ENCODE measurements at places on chromosomes 3 and 15.
A peak's percentile ranks its signal among the peaks of the same experiment; 100 is the strongest.

- no peak for DNase-seq
These were observed 21.7 kb downstream of the NMNAT3 start for GRCh38 chr3:139655909-139656595.

DNA sequence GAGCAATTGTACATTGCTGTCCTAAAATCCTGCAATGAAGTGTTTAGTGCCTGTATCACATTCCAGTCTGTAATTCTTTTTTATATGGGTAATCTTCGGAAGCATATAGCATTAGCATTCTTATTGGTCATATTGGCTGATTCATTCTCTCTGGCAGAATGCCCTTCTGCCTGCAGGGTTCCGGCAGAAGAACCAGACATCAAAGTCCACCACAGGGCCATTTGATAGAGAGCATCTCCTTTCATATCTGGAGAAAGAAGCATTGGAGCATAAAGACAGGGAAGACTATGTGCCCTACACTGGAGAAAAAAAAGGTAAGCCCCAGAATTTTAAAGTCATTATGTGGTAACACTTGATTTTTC, 39.6 kb downstream of the TMOD3 start:
- DNase-seq = peak; percentile 42

DNA sequence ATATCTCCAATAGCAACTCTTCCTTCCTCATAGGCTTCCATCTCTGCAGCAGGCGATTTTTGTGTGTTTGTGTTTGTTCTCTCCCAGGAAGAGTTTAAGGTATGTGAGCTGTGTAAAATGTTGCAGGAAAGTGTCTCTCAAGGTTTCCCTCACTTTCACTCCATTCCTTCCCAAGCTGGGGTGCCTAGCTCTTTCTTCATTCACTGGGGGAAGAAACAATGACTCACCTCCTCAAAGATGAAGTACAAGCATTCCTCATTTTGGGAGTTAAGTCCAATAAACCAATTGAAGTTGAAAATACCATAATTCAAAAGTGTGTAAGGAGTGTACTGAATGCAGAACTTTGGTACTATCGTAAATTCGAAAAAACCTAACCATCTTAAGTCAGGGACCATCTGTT, 422.7 kb upstream of the CFAP20DC start:
- no peak for DNase-seq

- no peak for DNase-seq
These were observed 4.4 kb upstream of the AVEN start for GRCh38 chr15:34043391-34043790.

DNA sequence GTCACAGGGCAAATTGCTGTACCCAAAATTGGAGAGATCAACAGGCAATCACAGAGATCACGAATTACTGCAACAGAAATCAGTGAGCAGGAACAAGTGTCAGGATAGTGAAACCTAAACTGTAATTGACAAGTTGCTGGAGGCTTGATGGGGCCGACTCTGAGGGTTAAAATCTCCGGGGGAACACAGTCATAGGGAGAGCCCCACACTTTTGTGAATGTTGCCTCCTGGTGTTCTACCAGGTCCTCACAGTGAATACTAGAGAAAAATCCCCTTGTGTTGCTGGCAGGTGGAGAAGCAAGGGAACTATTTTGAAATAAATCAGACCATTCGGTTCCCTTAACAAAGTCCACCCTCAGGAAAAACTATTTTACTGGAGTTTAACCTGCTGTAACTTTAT, 697.5 kb upstream of the CBLB start:
- no peak for DNase-seq

GRCh38 chr3:51938780-51939425, 2.8 kb downstream of the RRP9 start:
- no peak for DNase-seq

DNA sequence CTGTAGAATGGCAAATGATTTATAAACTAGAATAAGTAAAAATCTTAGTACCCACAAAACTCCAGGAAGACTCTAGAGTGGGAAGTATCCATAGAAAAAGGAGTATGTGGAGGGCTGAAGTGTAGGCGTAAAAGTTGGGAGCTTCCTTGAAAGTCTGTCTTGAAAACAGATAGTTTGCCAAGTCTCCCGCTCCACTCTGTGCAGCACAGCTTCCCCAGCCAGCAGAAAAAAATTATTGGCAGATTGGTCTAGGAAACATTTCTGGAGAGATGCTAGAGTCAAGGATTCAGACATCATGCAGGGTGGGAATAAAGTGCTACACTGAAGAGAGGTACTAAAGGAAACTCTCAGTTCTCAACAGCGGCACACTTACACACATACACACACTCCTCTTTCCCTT, 53.4 kb upstream of the CD200R1L start:
- no peak for DNase-seq

DNA sequence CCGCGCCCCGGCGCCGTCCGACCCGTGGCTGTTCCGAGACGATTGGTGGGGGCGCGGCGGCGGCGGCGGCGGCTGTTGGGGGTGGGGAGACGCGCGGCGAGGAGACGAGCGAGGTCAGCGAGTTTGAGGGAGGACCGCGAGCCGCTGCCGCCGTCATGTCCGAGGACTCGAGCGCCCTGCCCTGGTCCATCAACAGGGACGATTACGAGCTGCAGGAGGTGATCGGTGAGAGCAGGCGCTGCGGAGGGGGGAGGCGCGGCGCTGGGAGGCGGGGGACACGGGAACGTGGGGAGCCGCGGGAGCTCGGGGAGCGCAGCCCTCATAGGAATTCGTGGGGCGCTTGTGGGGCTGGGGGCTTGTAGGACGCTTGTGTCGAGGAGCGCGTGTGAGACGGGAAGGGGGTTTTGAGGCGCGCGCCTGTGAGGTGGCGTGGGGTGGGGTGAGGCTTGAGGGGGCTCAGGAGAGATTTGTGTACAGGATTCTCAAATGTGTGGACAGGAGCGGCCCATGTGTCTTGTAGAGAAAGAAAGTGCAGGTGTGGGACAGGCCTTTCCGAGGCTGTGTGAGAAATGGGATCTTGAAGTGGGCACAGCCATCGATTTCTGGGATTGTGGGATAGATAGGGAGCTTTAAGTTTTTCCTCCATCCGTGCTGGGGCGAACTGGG, 518 bp downstream of the OXSR1 start:
- DNase-seq = no peak

GRCh38 chr3:128933213-128933921, 53.9 kb downstream of the ACAD9 start:
- DNase-seq = no peak

GRCh38 chr3:134144694-134145093, 106.0 kb downstream of the RYK start:
- DNase-seq = no peak

GRCh38 chr15:98706986-98707385, 58.6 kb downstream of the IGF1R start:
- no peak for DNase-seq

DNA sequence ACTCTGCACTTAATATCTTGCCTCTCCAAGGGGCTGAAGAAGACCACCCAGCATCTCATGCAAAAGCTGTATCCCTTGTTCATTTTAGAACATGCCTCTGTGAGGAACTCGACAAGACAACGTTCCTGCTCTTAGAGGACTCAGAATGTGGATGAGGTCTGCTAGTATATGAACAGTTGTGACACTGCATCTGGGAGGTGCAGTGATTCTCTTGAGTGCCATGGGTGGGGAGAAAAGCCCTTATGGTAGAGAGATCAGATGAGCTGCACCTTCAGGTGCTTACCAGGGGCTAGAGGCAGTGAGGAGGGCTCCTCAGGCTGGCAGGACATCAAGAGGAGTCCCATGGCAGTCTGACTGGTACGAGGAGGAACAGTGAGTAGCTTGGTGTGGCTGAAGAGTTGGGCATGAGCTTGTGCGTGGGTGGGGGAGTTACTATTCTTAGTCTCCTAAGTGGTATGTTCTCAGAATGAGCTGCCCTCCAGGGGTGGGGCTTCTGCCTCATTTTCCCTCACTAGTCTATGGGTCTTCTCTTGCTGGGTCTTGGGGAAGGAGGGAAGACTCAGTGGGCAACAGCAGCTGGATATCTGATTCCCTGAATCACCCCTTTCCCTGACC, 56.7 kb upstream of the ATP2B2 start:
- DNase-seq = no peak

DNA sequence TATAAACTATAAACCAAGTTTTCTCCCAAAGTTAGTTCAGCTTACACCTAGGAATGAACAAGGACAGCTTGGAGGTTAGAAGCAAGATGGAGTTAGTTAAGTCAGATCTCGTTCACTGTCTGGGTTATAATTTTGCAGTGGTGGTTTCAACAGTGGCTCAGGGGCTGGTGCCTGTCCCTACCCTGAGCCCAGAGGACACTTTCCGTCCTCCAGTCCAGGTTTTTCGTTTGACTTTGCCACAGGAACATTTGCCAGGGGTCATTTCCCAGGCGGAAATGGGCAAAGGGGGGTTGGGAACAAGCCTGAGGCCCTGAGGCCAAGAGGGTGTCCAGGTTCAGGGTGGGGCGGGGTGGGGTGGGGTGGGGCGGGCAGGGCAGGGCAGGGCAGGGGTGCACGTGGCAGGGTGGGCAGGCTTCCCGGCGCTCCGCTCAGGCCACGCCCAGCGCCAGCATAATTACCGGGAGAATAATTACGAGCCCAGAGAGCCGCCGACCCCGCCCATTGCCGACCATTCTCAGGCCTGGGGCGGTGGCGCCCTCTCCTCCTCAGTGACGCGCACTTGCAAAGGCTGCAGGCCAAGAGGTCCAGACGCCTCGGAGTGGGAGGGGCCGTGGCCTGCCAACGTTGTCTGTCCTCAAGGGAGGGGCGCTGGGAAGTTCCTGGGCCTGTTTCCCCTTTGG, 70.4 kb downstream of the KLF13 start:
- no peak for DNase-seq

DNA sequence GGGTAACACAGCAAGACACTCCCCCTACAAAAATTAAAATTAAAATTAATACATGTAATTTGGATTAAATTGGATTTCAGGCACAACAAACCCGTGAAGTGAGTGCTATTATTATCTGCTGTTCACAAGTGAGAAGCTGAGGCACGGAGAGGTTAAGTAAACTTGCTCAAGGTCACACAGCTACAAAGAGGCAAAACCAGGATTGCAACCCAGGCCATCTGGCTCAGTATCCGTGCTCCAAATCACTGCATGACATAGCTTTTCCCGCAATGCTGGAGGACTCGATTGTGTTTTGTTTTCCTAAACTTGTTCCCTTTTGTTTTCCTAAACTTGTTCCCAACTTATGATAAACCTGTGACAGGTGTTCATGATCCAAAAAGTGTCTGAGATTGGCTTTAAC, 19.9 kb upstream of the C15orf39 start:
- DNase-seq = no peak

DNA sequence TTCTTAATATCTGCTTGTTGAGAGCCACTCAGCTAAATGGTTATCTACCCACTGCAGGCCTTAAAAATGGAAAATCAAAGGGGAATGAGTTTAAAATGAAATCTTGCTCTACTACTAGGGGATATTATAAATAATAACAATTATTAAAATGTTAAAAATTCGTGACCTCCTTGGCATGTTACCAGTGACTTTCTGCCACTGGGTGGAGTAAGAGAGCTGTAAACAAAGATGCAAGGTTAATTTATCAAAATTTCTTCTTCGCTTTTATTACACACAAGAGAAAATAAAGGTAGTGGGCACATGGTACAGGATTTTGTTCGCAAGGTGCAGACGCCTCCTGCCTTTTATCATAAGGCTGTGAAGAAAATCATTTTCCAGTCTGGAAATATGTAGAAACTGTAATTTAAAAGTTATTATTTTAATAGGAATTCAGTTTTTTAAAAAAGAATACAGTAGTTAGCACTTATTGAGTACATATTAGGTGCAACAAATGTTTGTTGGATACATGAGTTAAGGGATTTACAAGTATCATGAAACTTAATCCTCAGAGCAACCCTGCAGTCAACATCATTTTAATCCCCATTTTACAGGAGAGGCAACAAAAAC, 272.6 kb downstream of the SUCLG2 start:
- DNase-seq = no peak

- DNase-seq = no peak
These were observed 262.4 kb downstream of the NLGN1 start for GRCh38 chr3:173659972-173660371.

- DNase-seq = no peak
These were observed 32.7 kb downstream of the MME start for GRCh38 chr3:155112661-155113389.
